CD4-positive, alpha-beta T cell treated with Interleukin-10 for 1 hour (primary cell): ENCODE measurements at places on chromosomes 5 and 9.

DNA sequence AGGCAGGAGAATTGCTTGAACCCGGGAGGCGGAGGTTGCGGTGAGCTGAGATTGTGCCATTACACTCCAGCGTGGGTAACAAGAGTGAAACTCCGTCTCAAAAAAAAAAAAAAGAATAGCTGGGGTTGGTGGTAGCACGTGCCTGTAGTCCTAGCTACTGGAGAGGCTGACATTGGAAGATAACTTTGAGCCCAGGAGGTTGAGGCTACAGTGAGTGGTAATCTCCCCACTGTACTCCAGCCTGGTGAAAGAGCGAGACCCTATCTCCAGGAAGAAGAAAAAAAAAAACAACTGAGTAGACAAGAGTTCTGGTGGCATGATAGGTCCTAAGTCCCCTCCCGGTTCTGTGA, 26.3 kb downstream of the GOLGA2 start:
- DNase-seq, result no peak

- DNase-seq, result no peak
Measured at GRCh38 chr9:137785704-137786161, 91.8 kb upstream of the CACNA1B start.

- DNase-seq, result no peak
Measured at GRCh38 chr5:96942911-96943310, 7.0 kb downstream of the LNPEP start.

DNA sequence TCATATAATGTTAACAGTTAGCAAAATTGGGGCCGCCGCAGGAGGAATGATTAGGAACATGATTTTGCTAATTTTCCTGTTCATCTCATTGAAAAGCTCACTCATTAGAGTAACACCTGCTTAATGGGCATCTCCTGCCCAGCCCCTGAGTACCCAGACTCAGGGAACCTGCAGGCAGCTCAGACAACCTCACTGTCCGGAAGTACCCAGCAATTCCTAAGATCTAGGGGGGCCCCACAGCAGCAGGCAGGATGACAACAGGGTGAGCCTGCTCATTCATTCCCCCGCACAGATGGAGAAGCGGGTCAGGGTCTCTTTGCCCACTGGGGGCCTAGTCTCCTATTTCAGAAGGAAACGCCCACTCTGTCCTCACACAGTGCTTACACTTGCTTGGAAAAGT, 12.6 kb downstream of the FAM78A start:
- DNase-seq, result no peak

- DNase-seq, result no peak
Measured at GRCh38 chr5:178467568-178468195, 122.5 kb downstream of the COL23A1 start.

DNA sequence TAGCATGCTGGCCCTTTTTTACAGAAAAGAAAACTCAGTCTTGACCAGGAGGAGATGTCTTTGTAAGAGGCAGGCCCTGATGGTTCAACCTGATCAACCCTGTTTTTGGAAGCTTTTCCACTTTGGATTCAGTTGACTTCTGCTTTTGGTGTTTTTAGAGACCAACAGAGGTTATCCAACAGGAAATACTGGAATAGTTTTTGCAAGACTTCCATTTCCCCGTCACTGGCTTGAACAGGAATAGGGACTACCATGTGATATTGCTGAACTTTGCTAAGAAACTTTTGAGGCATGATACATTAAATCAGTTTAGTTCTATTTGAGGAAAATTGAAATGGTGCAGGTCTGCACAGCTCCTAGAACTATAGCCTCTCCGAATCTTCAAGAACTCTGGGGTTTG, 17.1 kb upstream of the DAB2 start:
- DNase-seq, result no peak

GRCh38 chr5:157951673-157952373, 92.9 kb upstream of the CLINT1 start:
- DNase-seq, result no peak

- peak; percentile 31 for DNase-seq
Measured at GRCh38 chr9:4366591-4367330, 66.9 kb upstream of the GLIS3 start.

GRCh38 chr5:1760656-1761452, 38.8 kb downstream of the MRPL36 start:
- DNase-seq, result no peak

DNA sequence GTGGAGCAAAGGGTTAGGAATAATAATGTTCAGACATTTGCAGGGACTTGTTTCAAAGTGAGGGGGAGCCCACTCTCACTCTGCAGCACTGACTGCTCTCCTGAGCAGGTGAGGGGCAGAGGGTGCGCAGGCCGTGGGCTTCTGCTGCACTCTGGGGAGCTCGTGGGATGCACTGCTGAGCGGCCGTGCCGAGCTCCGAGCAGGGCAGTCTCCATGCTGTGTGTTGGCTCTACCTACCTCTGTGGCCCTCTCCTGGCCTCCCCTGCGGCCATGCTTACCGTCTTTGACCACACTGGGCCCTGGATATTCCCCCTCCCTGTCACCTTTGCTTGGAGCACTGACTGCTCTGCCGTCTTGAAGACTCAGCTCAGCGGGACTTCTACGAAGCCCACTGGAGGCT, 33.7 kb downstream of the CRB2 start:
- no peak for DNase-seq

GRCh38 chr9:17216646-17217045, 81.8 kb downstream of the CNTLN start:
- DNase-seq, result no peak

GRCh38 chr5:143662020-143662419, 149.9 kb upstream of the HMHB1 start:
- DNase-seq, result no peak

DNA sequence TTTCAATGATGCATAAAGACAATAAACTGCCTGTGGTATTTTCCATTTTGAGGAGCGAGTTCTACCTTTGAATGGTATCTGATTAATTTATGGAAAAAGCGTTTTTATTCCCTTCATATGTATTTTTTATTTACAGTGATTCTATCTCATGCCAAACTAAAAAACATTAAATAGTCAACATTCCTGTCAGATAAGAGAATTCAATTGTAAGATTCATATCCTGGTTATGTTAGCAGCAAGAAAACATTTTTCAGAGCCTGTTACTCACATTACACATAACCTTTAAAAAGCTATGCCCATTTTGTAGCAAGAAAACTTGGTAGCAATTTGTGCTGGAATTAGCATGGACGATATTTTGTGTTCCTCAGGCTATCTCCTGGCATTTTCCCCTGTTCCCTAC, 55.1 kb upstream of the PRLR start:
- DNase-seq, result no peak

- no peak for DNase-seq
Measured at GRCh38 chr9:96216583-96216982, 85.4 kb downstream of the HSD17B3 start.

GRCh38 chr9:94644543-94644942, 5.2 kb upstream of the FBP1 start:
- DNase-seq, result no peak

DNA sequence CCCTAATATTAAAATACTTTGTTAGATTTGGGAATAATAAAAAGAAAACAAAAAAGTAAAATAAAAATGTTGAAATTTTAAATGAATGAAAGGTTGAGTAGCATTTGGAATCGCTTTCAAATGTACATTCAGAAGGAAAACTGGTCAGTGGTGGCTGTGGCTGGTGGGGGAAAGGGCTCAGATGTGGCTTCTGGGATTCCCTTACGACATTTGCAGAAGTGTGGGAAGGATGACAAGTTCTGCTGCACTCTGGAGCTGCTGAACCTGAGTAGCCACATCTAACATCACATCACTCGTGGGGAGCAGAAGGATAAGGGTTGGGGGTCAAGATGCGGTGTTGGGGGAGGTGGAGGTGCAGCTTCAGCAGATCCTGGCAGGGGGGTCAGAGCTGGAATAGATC, 25.6 kb upstream of the CAST start:
- no peak for DNase-seq

DNA sequence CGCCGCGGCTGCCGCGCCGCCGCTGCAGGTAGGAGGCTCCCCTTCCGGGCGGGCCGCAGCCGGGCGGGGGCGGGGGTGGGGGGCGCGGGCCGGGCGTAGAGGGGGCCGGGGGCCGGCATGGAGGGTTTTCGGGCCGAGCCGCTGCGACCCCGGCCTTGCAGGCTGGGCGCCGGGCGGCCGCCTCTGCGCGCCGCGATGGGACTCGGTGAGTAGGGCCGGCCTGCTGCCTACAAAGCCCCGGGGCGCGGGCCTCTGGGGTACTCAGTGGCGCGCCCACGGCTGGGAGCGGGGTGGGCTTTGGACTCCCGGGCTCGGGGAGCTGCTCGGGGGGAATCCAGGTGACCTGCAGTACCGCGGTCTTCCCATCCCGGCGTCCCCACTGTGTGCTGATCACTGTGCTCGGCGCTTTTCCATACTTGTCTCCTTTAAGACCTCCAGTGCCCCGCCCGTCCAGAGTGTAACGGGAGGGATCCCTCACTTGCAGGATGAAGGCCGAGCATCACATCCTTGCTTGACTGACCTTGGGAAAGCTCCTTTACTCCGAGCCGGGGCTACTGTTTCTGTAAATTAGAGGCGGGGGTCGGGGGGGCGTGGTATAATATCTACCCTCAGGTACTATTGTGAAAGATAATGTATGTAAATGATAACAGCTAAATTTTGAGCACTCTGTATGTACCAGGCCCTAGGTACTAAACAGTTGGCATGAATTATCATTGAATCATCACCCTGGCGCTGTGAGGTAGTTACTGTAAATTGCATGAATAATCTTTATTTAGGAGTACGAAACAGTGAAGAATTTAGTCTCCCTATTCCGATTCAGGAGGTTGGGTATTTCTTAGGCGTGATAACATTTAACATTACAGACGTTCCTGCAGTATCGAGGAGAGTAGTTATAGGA, 672 bp downstream of the MSANTD3 start:
- DNase-seq, result no peak

DNA sequence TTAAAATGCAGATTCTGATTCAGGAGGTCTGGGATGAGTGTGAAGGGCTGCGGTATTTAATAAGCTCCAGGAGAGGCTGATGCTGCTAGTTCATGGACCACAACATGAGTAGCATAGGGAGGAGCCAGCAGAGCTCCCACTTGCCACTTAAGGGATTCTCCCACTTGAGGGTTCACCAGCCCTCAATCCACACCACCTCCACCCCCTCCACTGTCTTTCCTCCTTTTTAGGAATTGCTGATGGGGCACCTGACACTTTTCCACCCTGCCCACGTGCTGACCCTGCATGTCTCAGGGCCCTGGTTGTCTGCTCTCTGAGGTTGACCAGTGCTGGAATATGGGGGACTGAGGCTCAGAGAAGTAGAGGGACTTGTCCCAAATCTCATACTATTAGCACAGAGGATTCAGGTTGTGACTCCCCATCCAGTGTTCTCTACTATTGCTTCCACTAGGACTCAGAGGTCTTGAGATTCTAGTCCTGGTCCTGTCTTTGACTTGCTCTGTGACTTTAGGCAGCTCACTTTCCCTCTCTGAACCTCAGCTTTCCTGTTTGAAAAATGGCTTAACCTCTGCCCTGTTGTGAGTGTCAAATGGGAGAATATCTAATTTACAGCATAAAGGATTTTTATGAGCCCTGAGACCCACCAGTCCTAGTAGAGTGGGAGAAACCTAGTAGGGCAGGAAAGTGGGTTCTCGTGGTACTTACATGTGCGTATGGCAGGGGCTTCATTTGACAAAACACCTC, 72.9 kb downstream of the PPARGC1B start:
- no peak for DNase-seq

DNA sequence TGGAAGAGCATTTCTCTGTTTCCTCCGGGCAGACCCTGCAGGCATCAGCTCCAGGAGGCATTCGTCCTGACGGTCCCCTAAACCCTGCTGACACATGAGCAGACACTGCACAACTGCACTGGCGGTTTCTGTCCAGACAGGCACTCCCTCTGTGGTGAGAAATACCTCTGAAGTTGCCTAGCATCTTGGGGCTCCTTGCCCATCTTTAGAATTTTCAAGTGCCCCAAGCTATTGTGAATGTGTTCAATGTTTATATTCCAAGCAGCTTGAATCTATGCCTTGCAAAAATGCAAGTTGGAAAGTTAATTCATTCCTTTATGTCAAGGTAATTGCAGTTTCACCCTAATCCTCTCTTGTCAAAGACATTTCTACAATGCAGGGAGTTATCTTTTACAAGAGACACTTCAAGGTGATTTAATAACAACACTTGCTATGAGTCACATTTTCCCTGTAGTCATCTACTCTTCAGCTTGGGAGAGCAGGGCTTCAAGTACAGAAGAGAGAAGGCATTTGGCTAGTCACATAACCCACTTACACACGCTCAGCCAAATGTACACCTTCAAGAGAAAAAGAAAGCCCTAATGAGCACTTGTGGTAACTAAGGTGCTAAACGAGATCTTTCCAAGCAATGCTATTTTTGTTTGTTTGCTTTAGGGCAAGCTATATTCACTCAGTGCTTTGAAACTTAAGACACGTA, 302.5 kb downstream of the MLLT3 start:
- peak; percentile 25 for DNase-seq

DNA sequence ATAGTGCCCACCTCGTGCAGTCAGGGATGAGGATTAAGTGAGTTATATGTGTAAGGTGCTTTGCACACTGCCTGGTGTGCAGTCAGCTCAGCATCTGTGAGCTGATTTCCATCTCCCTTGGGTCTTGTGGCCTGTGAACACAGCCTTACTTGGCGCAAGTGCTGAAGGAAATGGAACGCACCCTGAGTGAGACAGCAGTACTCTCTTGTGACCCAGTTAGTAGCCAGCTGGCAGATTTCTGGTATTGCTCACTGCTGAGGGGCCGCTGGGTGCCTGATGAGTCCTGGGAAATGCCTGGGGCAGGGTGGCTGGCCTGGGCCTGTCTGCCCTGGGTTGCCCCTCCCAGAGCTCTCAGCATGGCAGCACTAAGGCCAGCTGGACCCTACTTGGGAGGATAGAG, 90.9 kb upstream of the BOD1 start:
- DNase-seq, result no peak

GRCh38 chr5:163106098-163106497, 331.3 kb upstream of the CCNG1 start:
- DNase-seq, result no peak

- peak; percentile 31 for DNase-seq
Measured at GRCh38 chr9:112002131-112002846, 105.7 kb downstream of the UGCG start.

DNA sequence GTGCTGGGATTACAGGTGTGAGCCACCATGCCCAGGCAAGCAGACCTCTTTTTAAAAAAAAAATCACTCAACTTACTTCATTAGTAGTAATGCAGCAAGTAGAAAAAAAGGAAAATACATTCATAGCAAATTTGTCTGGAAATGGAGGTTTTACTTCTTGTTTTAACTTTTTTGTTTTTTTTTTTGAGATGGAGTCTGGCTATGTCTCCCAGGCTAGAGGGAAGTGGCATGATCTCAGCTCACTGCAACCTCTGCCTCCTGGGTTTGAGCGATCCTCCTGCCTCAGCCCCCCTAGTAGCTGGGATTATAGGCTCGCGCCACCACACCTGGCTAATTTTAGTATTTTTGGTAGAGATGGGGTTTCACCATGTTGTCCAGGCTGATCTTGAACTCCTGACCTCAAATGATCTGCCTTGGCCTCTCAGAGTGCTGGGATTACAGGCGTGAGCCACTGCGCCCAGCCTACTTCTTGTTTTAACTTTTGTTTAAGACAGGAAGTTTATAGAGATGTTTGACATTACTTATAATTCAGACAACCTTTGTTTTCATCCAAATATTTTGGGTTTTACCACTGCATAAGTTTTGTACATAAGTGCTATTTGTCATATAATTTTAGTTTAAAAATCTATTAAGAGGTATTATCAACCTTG, 26.5 kb downstream of the UBE2R2 start:
- no peak for DNase-seq
